Activated CD8-positive, alpha-beta memory T cell treated with anti-CD3 and anti-CD28 coated beads for 4 hours (primary cell): ENCODE measurements at places on chromosomes 2 and 18.

DNA sequence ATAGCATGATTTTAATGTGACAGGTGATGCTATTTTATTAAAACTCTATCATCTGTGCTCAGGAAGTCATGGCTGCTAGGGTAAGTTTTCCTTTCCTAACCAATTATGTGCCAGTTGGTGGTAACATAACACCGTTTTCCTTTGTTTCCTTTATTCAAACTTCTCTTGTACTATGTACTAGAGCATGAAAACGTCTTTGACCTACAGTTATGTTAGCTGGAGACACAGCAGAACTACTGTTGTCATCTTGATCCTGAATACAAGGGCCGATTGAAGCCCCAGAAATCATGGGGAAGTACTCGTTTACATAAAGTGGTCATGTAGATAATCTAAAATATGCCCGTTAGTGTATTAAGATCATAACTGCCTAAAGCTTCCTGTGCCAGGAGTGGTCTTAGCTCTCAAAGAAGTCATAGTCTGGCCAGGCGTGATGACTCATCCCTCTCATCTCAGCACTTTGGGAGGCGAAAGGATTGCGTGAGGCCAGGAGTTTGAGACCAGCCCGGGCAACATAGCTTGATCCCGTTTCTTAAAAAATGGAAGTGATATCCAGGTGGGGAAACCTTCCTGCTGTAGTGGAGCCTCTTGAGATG lies 20.5 kb downstream of the NEDD4L start:
- DNase-seq = no peak

DNA sequence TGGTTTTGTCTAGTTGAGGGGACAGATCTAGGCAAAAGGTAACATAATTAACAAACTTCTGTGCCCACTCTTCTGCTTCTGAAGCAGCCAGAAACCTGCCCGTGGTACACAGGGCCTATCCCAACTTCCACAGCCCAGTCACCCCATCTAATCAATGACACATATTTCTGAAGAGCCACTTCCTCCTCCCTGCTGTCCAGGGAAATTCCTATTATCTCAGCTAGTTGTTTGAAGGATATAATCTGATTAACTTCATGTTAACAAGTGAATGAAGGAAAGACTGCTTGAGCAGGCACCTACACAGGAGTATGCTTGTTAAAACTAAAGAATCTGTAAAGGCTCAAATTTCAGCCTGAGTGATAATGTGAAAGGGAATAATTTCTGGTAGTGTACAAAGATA lies 61.4 kb downstream of the CCDC148 start:
- DNase-seq = no peak

DNA sequence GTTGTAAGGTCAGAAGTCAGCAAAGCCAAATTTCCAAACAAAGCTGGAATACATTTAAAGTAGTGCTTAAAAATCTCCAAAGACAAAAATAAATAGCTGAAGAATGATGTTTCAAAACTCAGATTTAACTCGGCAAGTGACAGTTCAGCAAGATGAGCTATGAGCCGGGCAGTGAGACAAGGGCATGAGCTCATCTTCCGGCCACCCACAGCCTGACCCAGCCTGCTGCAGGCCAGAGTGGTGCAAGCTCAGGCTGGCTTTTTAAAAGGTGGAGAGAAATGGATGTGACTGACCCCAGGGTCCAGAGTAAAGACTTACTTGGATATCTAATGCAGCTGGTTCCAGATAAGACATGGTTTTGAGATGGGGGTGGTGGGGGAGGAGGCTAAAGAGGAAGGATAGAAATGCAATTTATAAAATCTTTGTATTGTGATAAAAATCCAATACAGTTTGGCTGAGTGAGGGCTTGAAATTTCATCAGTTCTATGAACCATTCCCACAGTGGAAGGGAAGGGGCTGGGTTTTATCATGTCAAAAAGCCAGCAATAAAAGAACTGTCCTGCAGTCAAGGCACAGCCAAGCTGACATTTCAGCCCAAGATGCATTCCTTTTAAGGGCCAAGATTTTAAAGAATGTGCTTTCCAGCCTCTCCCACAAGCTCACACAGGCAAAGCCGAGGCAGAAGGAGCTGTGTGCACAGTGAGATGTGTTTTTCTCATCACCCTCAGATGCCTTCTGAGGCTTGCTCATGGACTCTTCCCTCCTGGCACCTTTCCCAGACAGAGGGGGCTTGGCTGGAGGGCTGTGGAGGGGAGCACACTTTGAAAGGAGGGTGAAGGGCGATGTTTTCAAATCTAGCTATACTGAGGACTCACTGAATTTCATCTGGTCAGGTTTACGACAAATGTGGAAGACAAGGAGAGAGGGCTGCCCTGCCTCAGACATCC lies 97.9 kb upstream of the KLHL29 start:
- no peak for DNase-seq

GRCh38 chr18:13572148-13572547 lies 154.2 kb downstream of the FAM210A start:
- DNase-seq = no peak

DNA sequence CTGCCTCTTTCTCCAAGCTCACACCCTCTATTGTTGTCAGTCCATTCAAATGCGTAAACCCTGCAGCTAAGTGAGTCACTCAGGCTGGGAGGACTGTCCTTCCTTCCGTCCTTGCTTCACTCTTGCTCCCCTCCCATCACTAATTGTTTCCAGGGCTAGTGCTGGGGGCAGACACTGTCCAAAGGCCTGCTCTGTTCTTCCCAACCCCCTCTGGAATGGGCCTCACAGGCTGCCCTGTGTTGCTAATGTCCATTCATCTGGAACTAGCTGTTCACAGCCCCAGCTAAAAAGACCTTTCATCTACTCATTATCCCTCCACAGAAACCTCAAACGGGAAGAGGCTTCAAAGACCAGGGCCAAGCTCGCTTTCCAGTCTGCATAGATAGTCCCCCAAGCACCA lies 31.9 kb upstream of the NRP2 start:
- no peak for DNase-seq

- no peak for DNase-seq
Measured at GRCh38 chr18:7090771-7091170, 26.8 kb downstream of the LAMA1 start.
